Activated naive CD8-positive, alpha-beta T cell treated with anti-CD3 and anti-CD28 coated beads, Interleukin-2, amount 50 U/mL, for 16 hours (primary cell): ENCODE measurements at places on chromosomes 2 and 18.

- DNase-seq = no peak
Observed at GRCh38 chr2:212957624-212958023, 193.8 kb downstream of the IKZF2 start.

GRCh38 chr2:237638176-237638575 is 10.8 kb downstream of the LRRFIP1 start:
- no peak for DNase-seq

DNA sequence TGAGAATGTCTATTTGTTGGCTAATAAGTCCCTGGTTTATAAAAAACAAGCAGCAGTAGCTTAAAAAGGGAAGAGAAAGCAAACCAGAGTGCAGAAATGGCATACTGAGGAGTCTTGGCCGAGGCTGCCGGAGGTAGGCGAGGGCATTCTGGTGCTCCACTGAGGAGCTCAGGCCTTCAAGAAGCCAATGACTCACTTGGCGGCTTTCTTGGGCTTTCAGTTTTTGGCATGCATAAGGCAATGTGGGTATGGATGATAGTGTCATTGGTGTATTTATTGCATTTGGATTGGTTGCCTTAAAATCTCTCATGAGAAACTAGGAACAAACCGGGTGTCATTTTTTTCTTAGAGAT is 119.6 kb upstream of the ARL5A start:
- DNase-seq = no peak

DNA sequence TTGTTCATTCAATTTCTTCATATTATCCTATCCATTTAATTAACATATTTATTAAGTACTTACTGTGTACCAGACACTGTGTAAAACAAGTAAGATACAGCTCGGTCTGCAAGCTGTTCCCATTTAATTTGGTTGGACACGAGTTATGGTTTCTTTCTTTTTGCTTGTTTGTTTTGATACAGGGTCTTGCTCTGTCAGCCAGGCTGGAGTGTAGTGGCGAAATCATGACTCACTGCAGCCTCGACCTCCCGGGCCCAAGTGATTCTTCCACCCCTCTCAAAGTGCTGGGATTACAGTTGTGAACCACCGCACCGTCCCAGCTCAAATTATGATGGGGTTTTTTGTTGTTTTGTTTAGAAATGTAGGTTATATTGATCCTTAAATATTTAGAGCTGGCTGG is 9.0 kb downstream of the CYBRD1 start:
- no peak for DNase-seq

GRCh38 chr2:195490319-195490718 is 166.7 kb upstream of the SLC39A10 start:
- DNase-seq = no peak

GRCh38 chr18:61992923-61993322 is 100.1 kb upstream of the RNF152 start:
- DNase-seq = no peak

DNA sequence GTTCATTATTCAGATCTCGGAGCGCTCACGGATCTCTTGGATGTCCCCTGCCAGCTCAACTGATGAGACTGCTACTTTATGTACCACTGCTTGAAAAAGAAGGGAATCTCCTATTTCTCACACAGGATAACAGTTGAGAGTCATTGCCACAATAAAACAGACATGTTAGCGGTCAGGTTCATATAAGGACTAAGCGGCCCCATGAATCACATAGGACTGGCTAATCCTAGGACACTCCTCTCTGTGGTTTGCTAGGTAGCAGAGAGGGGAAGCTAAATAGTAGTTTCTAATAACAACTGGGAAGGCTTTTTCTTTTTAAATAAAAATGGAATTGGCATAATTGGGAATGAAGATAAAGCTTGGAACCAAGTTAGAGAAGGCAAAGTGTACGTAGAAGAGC is 15.9 kb upstream of the TGFA start:
- DNase-seq = no peak

- no peak for DNase-seq
Observed at GRCh38 chr18:49915352-49915751, 102.0 kb upstream of the ACAA2 start.

- DNase-seq = no peak
Observed at GRCh38 chr18:10240973-10241372, 213.5 kb upstream of the APCDD1 start.

GRCh38 chr2:11701751-11702301 is 31.8 kb upstream of the NTSR2 start:
- no peak for DNase-seq

DNA sequence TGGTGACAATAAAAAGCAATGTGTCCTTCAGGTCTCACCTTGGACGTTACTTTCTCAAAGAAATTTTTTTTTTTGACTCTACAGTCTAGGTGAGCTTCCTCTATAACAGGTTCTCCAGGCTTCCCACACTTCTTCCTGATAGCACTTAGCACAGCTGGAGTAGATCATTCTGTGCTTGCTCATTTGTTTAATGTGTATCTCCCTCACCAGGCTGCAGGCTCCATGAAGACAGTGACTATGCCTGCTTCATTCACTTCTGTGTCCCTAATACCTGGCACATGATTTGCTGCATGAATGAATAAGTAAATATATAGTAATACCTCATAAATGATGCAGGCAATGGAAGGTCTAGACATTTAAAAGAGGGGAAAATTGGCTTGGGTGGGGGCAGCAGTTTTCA is 109.9 kb upstream of the CD302 start:
- no peak for DNase-seq

- no peak for DNase-seq
Observed at GRCh38 chr18:45104049-45104395, 423.3 kb downstream of the SETBP1 start.

GRCh38 chr2:33421820-33422219 is 54.6 kb upstream of the RASGRP3 start:
- DNase-seq = no peak

DNA sequence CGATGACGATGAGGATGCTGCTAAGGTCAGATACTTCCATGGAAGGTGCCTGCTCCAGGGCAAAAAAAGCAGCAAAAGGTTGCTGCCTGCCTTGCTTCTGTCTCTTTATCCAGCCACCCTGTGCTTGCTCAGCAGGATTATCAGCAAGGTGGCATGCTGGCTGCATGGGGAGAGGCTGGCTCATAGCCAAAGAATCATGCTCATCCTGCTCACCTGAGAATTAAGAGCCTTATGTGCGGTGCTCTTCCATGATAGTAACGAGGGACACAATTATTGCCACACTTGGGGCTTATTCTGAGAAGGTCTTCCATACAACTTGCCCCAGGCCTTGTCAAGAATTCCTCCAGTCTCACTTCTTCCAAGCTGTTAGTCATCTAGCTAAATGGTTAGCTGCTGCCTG is 60.4 kb upstream of the SEC11C start:
- no peak for DNase-seq

DNA sequence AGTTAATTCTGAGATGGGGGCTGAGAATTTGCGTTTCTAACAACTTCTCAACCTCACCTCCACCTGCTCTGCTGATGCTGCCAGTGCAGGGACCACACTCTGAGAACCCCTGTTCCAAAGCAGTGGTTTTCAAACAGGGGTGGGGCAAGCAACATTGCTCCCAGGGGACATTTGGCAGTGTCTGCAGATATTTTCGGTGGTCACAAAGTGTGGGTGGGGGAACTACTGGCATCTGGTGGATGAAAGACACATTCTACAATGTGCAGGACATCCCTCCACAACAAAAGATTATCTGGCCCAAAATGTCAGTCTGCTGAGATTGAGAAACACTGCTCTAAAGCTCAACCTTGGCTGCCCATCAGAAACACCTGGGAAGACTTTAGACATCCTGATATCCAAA is 188.7 kb upstream of the SATB2 start:
- no peak for DNase-seq

DNA sequence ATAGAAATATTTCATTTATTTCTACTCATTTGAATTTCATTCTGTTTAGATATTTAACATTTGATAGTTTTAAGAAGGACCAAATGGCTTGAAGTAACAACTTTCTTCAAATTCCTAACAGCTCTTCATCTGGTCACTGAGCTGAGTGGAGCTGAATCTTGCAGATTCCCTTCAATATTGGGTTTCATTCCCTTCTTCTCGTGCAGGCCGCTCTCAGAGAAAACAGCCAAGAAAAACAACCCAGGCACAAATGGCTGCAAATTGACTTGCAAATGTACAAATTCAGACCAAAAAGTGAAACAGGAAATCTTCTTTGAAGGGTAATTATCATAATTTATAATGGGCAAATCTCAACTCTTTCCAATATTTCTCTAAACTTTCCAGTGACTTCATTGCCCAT is 30.3 kb upstream of the GCG start:
- DNase-seq = no peak

DNA sequence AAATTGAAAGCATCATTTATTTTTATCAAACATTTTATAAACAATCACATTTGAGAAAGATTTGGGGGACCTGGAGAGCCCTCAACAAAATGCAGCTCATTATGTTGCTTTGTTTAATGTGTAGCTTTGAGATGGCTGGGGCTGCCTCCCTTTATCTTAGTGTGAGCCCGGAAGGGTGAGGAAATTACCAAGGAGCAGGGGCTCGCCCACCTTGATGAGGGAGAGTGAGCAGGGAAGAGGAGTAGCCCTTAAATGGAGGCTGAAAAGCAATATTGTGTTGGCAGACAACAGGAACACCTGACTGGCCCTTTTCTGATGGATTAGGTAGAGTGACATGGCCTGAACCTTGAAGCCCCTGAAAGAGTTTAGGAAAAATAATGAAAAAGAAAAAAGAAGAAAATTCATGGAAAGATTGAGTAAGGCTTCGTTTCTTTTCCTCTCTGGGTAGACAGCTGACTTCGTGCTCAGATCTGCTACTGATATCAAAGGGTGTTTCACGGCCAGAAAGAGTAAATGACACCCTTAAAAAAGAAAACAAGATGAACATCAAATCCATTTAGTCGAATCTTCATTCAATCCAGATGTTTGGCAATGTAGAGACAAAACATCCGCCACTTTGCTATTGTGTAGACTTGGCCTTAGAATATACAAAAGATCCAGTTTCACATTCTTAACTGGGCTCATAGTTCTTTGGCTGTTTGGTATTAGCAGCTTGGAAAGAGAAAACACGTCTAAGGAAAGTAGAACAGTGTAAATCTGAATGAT is 206.5 kb upstream of the TCF4 start:
- no peak for DNase-seq

DNA sequence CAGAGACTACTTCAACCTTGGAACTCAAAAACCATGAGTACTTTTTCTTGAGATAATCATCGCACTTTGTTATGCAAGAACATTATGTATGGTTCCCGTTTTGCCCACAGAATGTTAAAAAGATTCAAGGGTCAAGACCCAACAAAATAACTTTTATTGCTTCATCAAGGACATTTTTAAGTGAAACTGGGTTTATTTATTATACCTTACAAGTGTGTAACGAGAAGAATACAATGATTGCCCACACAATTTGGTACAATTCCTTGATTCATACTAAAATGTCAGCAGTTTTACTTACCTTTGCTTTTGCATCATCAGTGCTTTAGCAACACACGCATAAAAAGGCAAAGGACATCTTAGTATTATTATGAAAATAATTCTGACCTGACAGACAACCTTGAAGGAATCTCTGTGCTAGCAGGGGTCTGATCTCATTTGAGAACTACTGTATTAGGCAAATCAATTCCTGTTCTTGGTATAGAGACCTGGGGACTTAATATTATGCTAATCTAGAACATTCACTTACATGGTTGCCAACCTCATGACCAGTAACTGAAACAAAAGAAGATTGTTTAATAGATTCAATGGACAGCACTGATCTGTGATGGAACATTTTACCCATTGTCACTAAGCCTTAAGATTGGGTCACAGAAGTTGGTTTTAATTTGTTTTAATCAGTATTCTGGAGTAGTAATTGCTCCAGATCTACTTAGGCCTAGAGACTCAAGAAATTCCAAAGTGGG is 16.2 kb downstream of the CCDC88A start:
- DNase-seq = no peak

DNA sequence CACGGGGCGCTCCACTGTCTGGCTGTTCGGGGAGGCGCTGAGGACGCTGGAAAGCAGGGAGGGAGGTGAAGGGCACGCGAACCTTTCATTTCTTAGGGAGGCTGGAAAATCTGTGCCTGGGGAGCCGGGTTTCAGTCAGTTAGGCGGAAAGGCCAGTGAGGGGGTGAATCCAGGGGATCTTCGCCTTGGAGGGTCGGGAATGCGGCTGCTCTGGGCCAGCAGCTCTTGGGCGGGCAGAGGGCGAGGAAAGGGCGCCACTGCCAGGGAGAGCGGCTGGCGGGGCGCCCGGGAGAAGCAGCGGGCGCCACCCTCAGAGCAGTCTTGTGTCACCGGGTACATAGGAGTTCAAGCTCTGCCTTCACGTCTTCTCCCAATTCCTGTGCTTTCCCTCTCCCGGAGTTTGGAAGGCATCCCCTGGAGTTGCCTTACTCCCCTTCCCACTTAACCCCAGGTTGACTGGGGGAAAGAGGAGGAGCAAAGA is 1.4 kb downstream of the CCDC85A start:
- DNase-seq = no peak

- DNase-seq = no peak
Observed at GRCh38 chr18:42578792-42579191, 536.7 kb downstream of the RIT2 start.

- DNase-seq = no peak
Observed at GRCh38 chr2:8657423-8658062, 24.3 kb upstream of the ID2 start.

DNA sequence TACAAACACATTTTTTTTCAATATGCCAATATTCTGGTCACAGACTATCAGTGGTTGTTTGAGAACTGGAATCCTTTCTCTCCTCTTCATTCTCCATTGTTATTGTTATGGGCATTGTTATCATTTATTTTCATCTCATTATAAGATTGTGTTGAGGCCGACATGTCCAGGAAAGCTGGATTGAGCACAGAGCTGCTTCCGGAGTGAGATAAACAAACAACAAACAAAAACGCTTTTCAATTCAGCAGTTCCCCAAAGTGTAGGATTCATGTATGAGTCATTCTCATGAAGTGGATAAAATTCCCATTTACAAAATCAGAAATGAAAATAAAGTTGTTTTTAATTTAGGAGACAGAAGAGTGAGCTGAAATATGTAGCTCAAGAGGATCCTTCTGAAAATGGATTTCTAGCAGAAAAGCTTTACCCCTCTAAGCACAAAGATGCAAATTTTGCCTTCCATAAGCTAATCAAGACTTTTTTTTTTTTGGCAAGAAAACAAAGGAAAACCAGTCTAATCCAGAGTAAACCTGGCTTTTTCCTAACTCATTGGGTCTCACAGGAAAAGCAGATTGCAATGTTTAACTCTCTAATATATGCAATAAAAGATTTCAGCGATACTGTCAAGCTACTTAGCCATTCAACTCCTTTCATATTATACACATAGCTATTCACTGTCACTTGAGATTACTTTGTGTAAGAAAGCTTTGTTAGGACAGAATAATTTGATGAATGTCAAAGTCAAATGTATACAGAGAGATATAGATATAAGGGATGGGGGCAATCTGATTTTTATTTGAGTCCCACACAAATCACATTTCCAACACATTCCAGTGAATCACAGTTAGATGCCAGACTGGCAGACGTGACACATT is 1441.7 kb upstream of the CELF4 start:
- no peak for DNase-seq

GRCh38 chr18:8959551-8960135 is 142.9 kb upstream of the NDUFV2 start:
- no peak for DNase-seq

GRCh38 chr2:26845021-26845420 is 2.9 kb upstream of the DPYSL5 start:
- no peak for DNase-seq
